Endothelial cell of umbilical vein (primary cell): ENCODE measurements at places on chromosomes 1 and 21. TPM values are rescaled to one million over a fixed set of nuclear protein-coding genes. Genes with fewer than 3 reads are reported as not detected.
A peak's percentile ranks its signal among the peaks of the same experiment; 100 is the strongest.

DNA sequence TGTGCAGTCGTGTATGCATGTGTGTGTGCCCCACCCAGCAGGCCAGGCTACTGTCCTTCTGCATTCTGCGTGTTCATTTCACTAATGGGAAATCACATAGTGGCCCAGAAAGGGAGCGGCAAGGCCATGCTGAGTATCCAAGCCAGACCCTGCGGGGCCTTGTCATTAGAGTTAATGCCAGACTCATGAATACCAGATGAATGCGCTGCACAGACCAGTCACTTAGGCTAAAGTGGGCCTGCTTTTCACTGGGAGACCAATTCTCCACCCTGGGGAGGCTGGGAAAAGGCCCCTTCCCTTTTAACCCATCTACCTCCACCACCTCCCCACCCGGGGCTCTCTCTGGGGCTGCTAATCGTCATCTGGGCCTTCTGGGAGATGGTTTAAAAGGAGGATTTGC, 17.0 kb upstream of the GRIK3 start:
- no peak for DNase-seq

DNA sequence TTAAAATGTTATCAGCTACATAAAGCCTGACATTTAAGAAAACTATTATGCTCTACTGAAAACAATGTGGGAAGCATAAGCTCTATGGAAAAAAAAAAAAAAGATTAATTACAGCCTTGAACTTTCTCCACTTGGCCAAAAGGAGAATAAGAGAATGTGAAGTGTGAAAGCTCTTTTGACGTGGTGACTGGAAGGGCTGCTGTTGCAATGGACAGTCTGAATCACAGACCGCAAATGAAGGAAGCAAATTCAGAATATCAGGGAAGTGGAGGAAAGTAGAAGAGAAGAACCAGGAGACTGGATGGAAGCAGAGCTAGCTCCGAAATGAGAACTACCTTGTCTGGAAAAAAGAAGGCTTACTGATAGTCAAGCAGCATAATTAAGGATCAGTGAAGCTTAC, 106.8 kb downstream of the AK5 start:
- DNase-seq, result no peak

- no peak for DNase-seq
Measured at GRCh38 chr1:247146671-247147070, 25.1 kb downstream of the ZNF124 start.

DNA sequence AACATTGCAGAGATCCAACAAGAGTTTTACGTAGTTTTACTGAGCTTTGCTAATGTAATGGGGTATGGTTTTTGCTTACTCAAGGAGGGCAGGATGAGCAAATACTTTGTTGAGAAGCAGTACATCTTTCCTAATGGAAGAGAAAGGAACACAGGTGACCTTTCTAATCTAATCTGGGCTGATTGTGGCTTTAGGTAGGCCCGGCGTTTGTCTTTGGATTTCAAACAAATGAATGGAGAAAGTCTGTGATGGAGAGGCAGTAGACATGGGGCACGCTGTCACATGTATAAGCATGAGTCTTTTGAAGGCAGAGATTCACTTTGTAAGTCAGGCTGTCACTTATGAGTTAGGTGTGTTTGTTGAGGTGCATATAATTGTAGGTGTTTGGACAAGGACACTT, 1.7 kb downstream of the PLEKHM2 start:
- no peak for DNase-seq

DNA sequence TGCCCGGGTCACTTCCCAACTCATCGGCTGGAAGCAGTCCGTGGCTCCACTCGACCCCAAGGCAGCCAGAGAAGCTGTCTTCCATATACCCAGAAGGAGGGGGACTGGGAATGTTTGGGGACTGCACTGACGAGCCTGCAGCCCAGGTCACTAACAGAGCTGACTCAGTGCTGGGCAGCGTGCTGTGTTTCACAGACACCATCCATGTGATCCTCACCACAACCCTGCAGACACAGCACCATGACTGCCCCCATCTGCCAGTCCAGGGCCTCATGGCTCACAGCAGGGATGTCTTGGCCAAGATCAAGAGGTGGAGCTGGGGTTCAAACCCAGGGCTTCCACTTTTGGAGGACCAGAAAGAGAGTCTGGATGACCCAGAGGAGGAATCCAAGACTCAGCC, 67.9 kb downstream of the KLHDC7A start:
- DNase-seq, result no peak

GRCh38 chr1:76929136-76929535, 61.9 kb downstream of the ST6GALNAC5 start:
- DNase-seq, result no peak

- no peak for DNase-seq
Measured at GRCh38 chr1:212301580-212301979, 16.4 kb downstream of the PPP2R5A start.

GRCh38 chr1:1361982-1362423, 3.6 kb upstream of the MXRA8 start:
- DNase-seq, result no peak

DNA sequence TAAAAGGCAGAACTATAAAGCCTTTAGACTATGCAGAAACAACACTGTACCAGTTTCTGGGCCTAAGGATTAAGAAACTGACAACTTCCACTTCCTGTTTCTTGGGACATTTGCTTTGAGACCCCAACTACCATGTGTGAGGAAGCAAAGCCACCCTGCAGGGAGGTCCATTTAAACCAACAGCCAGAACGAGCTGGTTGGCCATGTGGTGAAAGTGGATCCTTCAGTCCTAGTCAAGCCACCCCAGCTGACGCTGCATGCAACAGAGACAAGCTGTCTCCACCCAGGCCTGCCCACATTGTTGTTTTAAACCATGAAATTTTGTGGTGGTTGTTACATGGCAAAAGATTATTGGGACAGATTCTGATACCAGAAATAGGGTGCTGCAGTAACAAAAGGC, 31.8 kb upstream of the SLFNL1 start:
- DNase-seq, result no peak

GRCh38 chr1:67264899-67265298, 42.8 kb upstream of the IL12RB2 start:
- peak; percentile 75 for DNase-seq

- peak; percentile 53 for DNase-seq
Measured at GRCh38 chr1:202858331-202858730, 30.6 kb downstream of the RABIF start.

DNA sequence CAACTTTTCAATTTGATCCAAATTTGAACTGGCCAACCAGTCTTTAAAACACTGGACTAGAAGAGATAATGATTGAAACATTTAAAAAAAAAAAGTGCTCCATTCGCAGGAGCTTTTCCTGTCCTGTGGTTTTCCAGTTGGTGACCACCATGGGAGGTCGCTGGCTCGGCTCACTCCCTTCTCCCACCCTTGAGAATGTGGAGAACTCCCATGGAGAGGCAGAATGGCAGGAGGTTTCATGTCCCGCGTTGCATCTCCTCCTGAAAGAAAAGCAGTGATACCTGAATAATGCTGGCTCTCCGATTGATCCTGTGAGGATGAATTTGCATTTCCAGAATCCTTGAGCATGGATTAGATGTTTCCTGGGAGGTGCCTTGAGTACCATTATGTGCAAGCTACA, 16.5 kb upstream of the MPZL1 start:
- no peak for DNase-seq

DNA sequence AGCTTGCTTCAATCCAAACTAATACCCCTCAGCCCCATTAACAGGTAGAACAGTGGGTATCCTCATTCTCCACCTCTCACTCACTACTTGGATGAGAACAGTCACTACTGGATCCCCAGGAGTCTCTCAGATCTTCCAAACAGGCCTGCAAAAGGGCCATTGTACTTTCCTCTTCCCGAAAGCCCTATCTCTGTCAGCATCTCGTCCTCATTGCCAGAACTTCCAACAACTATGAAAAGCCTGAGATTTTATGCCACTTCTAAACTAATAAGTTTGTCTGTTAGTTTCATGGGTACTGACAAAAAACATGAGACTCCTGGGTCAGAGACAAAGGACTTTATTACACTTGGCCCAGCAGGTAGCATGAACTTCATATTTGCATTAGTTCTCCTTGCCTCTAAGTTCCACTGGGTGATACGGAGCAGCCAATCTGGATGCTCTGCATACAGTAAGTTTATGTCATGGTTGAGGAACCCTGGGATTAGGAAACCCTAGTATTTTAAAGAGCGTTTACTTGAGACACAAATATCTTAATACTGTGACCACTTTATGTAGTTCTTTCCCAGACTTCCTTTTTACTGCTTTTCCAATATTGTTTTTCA, 38.1 kb downstream of the VANGL2 start:
- DNase-seq, result no peak

DNA sequence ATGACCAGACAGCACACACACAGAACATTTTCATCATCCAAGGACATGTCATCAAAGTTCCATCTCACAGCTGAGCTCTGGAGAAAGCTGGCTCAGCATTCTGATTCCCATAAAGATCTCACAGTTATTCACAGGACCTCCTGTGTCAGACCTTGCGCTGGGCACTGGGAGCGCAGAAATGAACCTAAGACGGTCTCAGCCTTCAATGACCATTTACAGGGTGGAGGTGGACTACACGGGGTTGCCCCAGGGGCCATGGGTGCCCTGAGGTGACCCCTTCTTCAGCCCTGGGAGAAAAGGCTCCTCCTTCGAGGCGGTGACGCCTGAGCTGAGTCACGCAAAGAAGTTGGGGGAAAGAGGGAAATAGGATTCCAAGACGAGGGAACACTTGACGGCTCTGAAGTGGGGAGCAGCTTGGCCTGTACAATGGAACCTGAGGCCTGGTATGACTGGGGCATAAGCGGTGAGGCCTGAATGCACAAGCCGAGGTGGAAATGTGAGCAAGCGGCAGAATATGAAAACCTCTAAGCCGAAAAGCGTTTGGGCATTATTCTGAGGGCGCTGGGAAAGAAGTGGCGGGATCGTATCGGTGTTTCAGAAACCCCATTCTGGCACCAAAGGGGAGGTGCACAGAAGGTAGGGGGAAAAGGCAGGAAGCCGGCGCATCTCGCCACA, 797 bp downstream of the CC2D1B start:
- DNase-seq, result peak; percentile 69

- no peak for DNase-seq
Measured at GRCh38 chr1:53376742-53377437, 49.0 kb upstream of the LRP8 start.

DNA sequence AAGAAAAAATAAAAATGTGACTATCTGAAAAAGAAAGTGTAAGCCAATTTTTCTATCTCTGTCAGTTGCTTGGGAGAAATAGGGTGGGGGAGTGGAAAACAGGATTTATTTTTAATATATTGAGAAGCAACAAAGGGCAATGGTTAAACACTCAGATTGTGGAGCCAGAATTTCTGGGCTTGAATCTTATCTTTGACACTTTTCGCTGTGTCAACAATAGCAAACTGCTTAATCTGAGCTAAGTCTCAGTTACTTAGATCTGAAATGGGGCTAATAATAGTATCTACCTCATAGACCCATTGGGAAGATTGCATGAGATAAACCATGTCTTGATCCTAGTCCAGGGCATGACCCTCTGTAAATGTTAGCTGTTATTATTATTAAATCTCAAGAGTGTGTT, 468.1 kb downstream of the ADGRL2 start:
- DNase-seq, result no peak

GRCh38 chr1:11067716-11068599, 8.1 kb upstream of the SRM start:
- DNase-seq, result no peak

Gene RXRG
- not detected in 2 replicates for total RNA-seq

Gene SLAMF7
- total RNA-seq, result not detected in 2 replicates

Gene TRPM2
- total RNA-seq, result not detected in 2 replicates

Gene MFAP2
- total RNA-seq, result 37.9 and 43.0 TPM in 2 replicates

Gene COL11A1
- not detected in 2 replicates for total RNA-seq

Gene KCNN3
- 0.85 and 1.1 TPM in 2 replicates for total RNA-seq
